ENCODE measurements at places on chromosomes 5 and 9. TPM values are rescaled to one million over a fixed set of nuclear protein-coding genes. Genes with fewer than 3 reads are reported as not detected.

ERAP2 gene
- total RNA-seq: 102 TPM

GTF3C5 gene
- 23.8 TPM for total RNA-seq

EIF4E1B gene
- not detected for total RNA-seq

PLAA gene
- total RNA-seq: 47.8 TPM

Measured in smooth muscle cell of the pulmonary artery (primary cell).